ENCODE measurements at places on chromosomes 6 and 20.

DNA sequence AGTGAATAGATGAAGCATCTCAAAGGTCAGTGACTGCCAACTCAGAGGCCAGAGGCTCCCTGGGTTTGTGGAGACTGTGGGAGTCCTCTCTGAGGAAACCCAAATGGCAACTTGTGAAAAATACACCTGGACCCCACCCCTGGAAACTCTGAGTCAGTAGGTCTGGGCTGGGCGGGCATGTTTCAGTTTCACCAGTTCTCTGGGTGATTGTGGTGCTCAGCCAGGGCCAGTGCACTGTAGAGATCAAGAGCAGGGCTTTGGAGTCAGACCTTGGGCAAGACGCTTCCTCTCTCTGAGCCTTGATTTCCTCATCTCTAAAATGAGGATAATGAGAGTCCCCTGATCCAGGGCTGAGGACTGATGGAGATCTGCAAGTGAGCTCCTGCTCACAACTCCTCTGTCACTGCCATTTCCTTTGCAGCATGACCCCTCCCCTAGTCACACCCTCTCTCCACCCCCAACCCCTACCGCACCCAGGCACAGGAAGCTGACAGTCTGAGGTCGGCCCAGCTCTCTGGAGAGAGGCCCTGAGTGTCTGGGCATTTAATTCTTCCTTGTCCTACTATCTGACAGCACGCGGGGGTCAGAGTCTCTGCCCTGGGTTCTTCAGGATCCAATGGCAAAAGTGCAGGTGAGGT, 5.1 kb downstream of the DEF6 start:
- DNase-seq: peak; percentile 27

DNA sequence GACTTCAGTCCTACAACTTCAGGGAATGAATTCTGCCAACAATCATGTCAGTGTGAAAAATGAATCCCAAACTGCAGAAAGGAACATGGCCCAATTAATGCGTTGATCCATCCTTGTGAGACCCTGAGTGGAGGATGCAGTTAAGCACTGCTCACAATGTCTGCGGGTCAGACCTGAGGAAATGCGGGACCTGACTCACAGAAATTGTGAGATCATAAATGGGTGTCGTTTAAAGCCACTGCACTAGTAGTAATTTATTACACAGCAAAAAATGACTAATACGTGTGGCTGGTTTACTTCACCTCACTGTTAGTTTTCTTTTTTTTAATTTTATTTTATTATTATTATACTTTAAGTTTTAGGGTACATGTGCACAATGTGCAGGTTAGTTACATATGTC, 505.0 kb downstream of the PRKN start:
- DNase-seq: no peak

GRCh38 chr6:149680503-149680902, 32.0 kb upstream of the KATNA1 start:
- DNase-seq: no peak

- no peak for DNase-seq
Observed at GRCh38 chr6:126252154-126252553, 87.8 kb upstream of the CENPW start.

GRCh38 chr6:36756786-36757185, 59.2 kb downstream of the RAB44 start:
- DNase-seq: no peak

GRCh38 chr6:145863366-145863765, 48.8 kb upstream of the FBXO30 start:
- DNase-seq: no peak

DNA sequence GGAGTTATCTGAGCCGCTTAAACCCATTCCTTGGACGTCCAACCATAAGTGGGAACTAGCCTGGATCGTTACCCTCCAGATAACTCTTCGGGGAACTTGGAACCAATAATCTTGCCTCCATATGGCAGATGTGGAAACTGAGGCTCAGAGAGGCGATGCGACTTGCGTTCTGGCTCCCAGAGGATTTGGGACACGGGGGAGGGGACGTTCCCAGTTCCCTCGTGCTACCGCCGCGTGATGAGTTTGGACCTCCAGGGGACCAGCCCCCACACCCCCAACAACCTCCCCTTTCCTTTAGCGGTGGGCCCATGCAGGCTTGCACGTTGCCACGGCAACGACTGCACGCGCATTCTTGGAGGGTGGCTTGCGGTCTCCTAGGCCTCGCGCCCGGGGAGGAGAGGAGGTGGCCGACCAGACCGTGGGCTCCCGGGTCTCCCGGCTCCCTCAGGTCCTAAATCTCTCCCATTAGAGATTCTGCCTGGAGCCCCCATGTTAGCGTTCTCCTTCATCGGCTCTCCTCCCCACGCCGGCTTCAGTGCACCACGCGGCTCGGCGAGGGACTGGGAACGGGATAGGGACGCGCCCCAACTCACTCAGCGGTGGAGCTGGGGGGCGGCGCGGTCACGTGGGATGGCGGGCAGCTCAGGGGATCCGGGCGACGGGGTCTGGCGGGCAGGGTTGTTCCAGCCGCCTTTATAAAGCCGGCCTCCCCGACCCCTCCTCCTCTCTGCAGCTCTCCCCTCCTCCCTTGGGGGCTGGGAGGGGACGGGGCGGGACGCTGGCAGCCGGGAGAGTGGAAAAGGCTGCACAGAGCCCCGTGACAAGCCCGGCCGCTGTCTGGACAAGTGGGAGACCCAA, at the start of gene PLTP:
Gene PLTP (minus strand): TSS at position 670 of the 858 bp plus-strand sequence. CDS start 703 bp downstream, outside the sequence.
- DNase-seq: peak; percentile 62

DNA sequence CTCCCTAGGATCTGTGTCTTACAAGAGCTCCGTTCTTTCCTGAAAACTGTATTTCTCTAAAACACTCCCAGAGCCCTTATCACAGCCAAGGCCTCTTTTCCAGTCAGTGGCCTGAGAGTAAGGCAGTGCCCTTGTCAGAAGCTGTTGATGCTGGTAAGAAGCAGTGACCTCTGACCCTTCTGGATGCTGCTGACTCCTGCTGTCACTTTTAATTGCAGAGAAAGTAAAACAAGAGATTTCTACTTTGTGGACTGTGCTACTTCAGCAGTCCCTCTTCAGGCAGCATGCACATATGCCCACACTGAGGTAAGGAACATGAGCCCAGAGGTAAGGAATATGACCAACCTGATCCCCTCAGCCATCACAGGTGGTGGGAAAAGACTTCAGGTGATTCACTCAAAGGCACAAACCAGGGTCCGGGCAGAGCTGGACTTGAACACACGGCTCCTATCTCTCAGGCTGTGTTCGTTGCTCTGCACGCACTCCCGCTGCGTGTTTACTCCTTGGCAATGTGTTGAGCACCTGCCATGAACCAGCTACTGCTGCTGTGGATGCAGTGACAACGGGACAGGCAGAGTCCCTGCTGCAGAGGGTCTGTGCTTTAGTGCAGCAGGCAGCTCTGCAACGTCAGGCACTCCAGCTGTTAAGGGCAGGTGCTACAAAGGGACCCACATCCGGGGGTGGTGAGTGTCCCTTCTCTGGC, 201.9 kb upstream of the CST7 start:
- no peak for DNase-seq

DNA sequence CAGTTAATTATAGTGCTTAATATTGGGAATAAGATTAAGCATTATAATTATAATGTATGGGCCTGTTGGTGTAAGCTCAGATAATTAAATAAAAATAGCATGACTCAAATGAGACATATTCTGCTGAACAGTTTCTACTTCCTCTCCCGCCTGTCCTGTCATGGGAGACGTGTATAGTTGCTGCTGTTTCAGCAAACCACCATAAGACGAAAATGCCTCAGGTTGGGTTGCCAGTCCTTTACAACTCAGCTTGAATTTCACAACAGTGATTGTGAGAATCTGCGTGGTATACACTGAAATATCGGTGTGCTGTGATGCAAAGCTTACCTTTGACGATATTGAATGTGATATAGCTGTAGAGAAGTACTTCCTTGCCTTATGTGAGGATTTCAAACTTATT, 99.5 kb downstream of the POPDC3 start:
- DNase-seq: no peak

DNA sequence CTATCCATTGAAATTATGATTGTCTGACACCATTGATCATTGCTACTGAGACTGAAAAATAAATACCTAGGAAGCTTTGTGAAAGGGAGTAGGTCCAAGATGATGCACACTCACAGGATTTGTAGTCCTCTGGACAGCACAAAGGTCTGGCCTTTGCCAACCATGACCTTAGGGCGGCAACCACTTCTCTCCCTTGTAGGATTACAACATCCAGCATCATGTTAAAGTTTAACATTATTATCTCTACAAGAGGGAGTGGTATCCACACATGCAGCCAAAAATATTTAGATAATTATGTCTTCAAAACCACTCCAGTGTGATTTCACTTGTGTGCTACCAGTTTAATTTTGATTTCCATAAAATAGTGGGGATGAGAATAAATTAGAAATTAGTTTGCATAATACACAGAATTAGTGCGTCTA, 51.1 kb upstream of the NHSL1 start:
- no peak for DNase-seq

GRCh38 chr20:33676121-33676520, 1.9 kb upstream of the NECAB3 start:
- DNase-seq: no peak

- no peak for DNase-seq
Observed at GRCh38 chr6:210778-211374, 81.4 kb upstream of the DUSP22 start.

GRCh38 chr6:126826166-126826714, 292.2 kb upstream of the RSPO3 start:
- DNase-seq: peak; percentile 31

GRCh38 chr6:511488-512137, 120.1 kb downstream of the IRF4 start:
- DNase-seq: no peak

DNA sequence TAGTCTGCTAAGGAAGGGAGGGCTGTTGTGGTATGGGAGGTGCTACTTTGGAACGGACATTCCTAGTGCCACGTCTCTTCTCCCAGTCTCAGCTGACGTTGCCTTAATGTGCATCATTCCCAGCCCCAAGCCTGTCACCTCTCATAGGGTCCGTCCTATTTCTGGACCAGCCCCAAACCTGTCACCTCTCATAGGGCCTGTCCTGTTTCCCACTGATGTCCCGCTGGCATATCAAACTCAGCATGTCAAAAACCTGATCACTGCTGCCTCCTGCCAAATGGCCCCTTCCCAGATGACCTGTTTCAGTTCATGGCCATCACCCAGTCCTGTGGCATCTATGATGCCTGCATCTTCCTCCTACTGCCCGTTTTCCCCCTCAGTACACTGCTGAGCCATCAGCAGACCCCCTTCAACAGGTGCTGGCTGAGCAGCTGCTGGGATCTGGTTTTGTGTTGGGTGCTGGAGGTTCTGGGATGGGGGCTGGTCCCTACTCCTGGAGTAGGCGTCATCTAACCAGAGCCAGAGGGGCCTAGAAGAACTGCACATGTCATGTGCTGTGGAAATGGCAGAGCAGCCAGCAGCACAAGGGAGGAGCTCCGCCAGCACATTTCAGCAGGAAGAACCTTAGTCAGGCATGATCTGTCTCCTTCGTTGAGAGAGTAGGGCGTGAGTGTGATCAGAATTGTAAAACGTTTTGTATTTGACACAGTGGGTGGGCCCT, 3.3 kb downstream of the ENTPD6 start:
- no peak for DNase-seq

- no peak for DNase-seq
Observed at GRCh38 chr6:97665446-97665845, 382.4 kb upstream of the MMS22L start.

DNA sequence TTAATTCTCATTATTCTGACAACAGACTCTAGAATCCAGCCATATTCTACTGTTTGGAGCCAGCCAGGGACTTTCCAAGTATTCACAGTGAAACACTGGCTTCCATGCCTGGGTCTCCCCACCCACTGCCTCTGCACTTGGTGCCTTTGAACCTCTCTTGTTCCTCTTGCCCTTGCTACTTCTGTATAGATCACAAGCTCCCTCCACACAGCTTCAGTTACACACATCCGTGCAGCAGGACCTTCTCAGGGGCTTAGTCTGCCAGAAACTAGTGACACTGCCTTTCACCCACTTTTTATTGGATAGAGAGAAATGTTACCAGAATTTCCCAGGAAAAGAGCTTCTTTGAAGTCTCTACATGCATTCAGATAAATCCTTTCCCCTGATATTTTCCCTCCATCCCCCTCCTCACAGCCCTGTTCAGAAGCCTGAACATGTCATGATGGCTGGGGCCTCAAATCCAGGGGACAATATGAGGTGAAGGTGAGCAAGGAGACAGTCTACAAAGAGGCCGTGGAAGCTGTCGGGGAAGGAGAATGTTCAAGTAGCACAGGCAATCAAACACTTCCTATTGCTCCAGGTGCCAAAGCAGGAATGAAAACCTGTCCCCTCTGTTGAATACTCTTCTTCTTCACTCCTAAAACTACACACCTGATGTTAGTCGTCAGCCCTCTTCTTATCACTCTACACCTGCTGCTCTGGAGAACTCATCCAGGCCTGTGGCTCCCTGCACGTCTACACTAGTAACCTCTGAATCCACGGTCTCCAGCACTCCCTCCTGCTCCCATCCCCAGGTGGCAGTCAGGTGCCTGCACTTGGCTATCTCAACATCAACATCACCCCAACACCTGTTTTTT, 20.2 kb upstream of the HLA-DOA start:
- peak; percentile 32 for DNase-seq

DNA sequence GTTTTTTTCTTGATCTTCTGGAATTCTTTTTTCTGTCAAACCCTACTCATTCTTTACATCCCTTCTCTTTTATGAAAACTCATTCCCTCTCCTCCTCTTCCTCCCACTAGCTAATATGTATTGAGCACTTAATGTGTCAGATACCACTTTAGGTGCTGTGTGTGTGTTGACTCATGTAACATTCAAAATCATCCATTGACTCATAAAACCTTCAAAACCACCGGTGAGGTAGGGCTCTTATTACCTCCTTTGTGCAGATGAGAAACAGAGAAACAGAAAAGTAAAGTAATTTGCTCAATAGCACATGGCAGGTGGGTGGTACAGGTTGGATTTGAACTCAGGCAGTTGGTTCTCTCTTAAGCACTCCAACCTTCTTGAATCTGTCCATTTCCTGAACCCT, 136.3 kb upstream of the NEDD9 start:
- no peak for DNase-seq

DNA sequence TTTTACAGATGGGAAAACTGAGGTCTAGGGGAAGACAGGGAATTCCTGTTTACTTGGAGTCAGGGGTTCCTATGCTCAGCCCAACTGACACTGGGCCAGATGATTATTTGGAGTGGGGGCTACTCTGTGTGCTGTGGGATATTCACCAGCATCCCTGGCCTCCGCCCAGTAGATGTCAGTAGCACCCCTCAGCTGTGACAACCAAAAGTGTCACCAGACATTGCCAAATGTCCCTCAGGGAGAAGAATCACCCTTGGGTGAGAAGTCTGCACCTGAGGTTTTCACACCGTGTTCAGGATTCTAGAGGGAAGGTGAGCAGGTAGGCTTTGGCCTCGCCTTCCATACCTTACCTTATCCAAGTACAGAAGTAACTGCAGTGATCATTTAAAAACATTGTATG, 27.6 kb downstream of the CDH26 start:
- no peak for DNase-seq

DNA sequence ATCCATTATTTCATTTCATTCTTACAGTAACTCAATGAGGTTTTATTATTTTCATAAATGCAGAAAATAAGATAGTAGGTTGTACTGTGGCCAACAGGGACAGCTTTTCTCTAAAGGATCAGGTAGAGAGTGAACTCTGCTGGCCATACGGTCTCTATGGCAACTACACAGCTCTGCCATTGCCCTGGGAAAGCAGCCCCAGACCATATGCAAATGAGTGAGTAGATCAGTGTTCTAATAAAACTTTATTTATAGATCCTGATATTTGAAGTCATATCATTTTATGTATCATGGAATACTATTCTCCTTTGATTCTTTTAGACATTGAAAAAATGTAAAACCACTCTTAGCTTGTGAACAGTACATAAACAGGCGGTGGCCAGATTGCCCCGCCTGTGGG, 192.5 kb upstream of the RREB1 start:
- peak; percentile 14 for DNase-seq

GRCh38 chr6:113843500-113844073, 13.6 kb upstream of the MARCKS start:
- no peak for DNase-seq

All from iris pigment epithelial cell (primary cell).